Karpas-422 (cell line): ENCODE measurements at places on chromosomes 7 and 10.

- no peak for DNase-seq
Observed at GRCh38 chr7:129762387-129762969, 151.0 kb downstream of the NRF1 start.

DNA sequence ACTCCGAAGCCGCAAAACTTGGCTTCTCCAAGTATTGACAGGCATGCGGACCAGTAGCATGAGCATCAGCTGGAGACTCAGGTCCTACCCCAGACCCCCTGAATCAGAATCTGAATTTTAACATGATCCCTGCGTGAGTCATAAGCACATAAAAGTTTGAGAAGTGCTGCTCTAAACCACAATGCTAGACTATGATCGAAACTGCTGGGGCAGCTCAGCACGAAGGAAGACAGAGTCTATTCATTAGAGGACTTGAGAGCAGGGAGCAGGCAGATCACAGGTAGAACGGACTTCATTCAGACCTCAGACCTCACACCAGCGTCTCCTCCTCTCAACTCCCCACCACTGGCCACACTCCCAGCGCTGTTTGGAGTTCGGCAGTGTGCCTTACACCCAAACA is 16.9 kb downstream of the CAMK2G start:
- DNase-seq, result no peak

- no peak for DNase-seq
Observed at GRCh38 chr7:34155220-34155908, 250.0 kb downstream of the BMPER start.

GRCh38 chr10:74991435-74991834 is 120.0 kb upstream of the SAMD8 start:
- DNase-seq, result peak; percentile 77

DNA sequence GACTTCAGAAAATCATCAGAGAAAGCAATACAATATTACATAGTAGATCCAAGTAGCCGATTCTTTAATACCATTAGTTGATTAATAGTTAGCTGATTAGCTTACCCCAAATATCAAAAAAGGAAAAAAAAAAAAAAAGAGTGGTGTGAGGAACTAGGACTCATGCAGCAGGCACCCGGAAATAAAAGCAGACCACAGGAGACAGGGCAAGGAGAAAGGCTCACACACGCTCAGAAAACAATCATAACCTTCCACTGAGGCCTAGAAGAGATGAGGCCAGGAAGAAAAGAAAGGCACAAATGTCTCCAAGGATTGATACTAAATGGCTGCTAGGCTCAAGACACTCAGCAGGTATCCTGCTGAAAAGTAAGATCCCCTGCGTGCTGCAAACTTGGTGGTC is 25.9 kb downstream of the TRDMT1 start:
- DNase-seq, result no peak

- no peak for DNase-seq
Observed at GRCh38 chr7:158731761-158732160, 27.2 kb upstream of the NCAPG2 start.

GRCh38 chr7:45402480-45403218 is 171.5 kb upstream of the ADCY1 start:
- DNase-seq, result peak; percentile 29

DNA sequence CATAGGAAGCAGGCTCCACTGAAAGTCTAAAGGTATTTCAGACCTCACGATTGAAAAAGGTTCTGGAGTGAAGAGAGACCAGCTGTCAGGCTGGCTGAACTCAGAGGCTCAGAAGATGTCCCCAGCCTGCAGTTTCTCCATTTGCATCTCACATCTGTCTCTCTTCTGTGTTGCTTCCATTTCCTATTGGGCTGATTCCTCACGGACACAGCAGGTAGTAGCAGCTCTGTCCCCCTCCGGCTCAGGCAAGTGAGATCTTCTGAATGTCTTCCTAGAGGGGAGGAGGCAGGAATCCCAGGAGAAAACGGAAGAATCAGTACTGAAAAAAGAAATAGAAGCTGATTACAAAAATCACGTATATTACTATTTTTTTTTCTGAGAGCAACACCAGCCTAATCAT is 274.1 kb upstream of the COBL start:
- DNase-seq, result no peak

DNA sequence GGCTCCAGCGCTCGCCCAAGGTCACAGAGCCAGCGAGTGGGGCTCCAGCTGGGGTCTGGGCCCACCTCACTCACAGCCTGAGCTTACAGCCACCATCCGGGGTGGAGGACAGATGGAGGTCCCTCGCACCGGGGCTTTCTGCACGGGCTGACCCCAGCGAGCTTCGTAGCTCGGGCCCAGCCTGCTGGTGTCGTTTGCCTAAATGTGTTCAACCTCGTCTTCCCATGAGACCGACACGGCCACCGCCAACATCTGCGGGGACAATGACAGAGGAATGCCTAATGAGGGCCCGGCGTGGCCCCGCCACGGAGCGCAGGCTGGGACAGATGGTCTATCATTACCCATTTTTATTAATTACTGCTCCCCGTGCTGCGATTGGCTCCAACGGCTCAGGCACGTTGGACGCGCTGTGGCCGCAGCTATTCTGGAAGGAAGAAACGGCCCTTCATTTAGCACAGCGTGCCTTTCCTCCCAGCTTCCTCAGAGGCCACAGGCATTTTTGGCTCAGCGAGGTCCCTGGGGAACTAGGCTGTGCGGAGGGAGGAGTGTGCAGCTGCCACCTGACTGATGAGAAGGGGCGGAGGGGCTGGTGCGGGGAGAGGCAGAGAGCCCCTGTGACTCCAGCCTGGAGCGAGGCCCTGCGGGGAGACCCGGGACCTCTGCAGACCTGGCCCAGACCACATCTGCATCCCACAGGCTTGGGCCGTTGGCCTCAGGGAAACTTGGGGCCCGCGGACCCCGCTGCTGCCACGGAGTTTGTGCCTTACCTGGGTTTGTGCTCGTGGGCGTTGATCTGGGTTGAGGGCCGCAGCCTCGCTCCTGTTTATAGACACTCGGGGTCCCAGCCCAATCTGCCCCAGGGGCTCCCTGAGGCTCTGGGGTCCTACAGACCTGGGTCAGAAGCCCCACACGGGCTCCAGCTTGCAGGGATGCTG is 22.9 kb upstream of the ELFN1 start:
- DNase-seq, result no peak

DNA sequence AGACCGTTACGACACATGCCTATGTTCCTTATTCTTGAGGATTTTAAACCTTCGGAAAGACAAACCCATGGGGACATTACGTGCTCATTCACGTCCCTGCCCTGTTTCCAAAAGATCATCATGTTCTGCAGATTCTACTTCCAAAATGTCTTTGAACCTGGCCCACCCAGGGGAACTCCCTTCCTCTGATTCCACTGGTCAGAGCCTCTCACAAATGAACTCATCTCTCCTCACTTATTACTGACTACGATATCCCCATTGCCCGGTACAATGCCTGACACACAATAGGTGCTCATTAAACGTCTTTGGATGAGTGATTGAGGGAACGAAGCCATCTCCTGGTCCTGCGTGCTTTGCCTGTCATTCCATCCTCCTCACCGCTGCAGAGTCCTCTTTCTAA is 168.3 kb upstream of the RNF32 start:
- no peak for DNase-seq

DNA sequence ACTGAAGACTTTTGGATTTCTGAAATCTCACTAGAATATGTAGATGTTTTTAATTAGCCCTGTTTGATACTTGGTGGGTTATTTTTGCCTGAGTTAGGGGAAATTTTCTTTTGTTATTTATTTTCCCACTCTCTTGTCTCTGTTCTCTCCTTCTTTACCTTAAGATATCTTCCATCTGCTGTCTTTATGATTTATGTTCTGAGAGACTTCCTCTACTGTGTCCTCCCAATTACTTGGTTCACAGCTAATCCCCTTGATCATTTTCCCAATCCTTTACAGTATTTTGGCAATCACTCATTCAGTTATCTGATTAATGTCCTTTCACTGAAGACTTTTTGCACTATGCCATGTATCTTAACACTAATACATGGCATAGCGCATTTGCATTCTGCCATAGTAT is 49.5 kb upstream of the SRPK2 start:
- no peak for DNase-seq

GRCh38 chr10:95716466-95716865 is 22.7 kb upstream of the TCTN3 start:
- no peak for DNase-seq

DNA sequence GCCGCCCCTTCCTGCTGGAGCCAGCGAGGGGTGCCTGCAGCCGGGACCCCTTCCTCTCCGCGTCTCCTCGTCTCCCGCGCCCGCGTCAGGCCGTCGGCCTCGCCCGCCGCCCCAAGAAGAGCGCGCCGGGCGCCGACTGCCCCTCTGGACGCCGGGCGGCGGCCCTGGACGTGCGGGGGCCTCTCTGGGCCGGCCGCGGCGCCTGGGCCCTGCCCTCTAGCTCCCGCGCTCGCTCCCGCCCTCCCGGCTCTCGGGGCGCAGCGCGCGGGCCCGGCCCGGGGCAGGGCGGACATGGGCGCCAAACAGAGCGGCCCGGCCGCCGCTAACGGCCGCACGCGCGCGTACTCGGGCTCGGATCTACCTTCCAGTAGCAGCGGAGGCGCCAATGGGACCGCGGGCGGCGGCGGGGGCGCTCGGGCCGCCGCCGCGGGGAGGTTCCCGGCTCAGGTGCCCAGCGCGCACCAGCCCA is 704 bp downstream of the ZNRF2 start:
- peak; percentile 78 for DNase-seq

DNA sequence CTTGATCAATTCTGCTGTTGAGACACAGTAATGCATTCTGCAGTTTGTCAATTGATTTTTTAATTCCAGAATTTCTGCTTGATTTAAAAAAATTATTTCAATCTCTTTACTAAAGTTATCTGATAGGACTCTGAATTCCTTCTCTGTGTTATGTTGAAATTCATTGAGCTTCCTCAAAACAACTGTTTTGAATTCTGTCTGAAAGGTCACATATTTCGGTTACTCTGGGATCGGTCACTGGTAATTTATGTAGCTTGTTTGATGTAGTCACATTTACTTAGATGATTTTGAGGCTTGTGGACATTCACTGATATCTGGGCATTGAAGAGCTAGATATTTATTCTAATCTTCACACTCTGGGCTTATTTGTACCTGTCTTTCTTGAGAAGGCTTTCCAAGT is 67.2 kb upstream of the NME8 start:
- DNase-seq, result no peak

GRCh38 chr10:102291221-102291905 is 46.0 kb downstream of the GBF1 start:
- DNase-seq, result no peak

- DNase-seq, result no peak
Observed at GRCh38 chr7:115068220-115068619, 146.3 kb downstream of the MDFIC start.

GRCh38 chr10:59575269-59575668 is 134.4 kb downstream of the SLC16A9 start:
- DNase-seq, result no peak

DNA sequence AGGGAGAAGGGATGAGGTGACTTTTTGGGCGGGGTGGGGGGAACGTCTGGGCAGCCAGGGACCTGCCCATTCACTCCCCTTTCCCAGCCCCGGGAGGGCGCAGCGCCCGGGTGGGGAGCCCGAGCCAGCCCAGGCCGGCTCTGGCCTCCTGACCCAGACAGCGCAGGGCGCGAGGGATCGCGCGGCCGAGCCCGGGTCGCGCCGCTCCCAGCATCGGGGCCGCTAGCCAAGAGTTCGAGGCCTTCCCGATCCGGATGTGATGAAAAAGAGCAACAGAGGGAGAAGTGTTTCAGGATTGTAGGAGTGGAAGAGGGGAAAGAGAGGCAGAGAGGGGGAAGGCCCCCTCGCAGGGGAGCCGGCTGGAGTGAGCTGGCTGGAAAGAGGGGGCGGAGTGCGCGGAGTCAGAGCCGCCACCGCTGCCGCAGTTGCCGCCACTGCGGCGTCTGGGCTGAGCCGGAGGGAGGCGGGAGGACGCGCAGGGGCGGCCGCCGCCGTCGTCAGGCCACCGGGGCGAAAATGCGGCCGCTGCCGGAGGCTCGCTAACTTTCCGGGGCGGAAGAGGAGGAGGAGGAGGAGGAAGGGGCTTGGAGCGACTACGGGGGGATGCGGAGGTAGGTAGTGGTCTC is at the start of gene MDFIC:
TSS of gene MDFIC (plus strand) at position 69 of the 626 bp plus-strand sequence. CDS start 940 bp downstream, outside the sequence.
- no peak for DNase-seq

DNA sequence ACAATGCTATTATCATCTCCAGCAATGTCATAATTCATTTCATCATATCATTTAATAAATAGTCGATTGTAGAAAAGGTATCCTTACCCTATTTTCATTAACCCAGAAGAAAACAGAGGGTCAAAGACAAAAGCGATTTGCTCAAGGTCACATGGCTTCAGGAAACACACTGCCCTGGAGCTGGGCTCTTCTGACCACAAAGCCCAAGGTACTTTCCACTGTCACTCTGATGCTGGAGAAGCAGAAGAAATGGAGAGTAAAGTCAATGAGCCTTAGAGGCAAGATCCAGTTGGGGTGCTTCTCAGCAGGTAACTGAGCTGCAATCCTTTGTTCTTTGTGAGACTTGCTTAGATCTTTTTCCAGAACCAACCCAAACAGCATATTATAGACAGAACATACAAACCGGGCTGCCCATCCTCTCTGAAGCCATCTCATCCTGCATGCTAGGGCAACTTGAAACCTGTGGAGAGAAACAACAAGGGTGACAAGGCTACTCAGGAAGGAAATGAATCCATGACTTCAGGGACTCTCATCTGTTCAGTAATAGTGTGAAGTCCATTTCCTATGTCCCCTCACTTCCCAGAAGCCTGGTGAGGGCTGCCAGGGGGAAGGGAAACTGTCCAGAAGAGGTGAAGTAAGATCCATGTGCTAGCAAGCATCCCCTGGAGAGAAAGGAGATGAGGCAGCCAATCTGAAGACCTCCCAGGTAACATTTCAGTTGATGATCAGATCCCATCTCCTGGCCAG is 148.6 kb upstream of the SVIL start:
- no peak for DNase-seq

DNA sequence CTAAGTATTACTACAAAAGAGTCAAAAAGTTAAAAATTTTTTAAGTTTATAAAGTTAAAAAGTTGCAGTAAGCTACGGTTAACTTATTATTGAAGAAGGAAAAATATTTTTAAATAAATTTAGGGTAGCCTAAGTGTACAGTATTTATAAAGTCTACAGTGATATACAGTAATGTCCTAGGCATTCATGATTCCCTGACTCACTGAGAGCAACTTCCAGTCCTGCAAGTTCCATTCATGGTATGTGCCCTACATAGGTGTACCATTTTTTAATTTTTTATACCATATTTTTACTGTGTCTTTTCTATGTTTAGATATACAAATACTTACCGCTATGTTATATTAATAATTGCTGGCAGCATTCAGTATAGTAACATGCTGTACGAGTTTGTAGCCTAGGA is 92.3 kb downstream of the CTNNA3 start:
- DNase-seq, result no peak

DNA sequence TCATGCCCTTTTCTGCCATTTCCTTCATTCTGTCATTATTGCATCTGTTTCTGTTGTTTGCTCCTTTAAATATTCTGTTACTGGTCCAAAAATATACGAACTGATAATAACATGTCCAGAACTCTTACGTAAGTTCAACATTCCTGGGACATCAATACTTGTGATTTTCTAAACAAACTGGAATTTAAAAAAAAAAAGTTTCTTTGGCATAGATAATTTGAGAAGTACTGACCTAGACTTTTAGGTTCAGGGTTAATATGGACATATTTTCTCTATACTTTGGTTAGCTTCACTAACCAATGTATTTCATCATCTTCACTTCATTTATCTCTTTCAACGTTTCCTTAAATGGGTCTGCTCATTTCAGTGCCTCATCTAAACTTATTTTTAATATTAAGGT is 147.3 kb downstream of the JMJD1C start:
- DNase-seq, result no peak
